Dermis microvascular lymphatic vessel endothelial cell (primary cell): ENCODE measurements at places on chromosomes 3 and 15. TPM values are rescaled to one million over a fixed set of nuclear protein-coding genes. Genes with fewer than 3 reads are reported as not detected.

GRCh38 chr3:136728473-136728872, 23.7 kb downstream of the STAG1 start:
- DNase-seq, result no peak

- DNase-seq, result no peak
Observed at GRCh38 chr15:80559320-80559693, 135.8 kb upstream of the ABHD17C start.

DNA sequence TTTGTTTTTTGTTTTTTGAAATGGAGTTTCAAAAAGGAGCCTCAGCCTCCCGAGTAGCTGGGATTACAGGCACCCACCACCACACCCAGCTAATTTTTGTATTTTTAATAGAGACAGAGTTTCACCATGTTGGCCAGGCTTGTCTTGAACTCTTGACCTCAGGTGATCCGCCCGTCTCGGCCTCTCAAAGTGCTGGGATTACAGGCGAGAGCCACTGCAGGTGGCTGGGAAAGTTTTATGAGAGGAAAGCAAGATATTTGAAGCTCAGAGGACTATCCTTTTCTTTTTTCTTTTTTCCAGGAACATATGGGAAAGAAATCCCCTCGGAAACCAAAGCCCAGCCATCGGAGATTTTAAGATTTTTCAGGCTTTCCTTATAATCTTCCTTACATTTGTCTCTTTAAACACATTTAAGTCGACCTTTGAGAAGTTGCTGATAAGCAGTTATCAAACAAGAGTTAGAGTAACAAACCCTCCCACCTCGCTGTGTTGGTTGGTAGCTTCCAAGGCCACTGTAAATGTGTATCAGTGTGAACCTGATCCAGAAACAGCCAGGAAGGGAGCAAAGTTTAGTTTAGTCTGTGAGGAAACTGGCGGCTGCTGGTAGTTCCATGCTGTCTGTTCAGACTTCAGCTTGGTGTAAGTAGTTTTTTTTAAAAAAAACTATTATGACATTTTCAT, 34.5 kb upstream of the MAP3K13 start:
- no peak for DNase-seq

GRCh38 chr3:64417816-64418215, 192.6 kb upstream of the PRICKLE2 start:
- DNase-seq, result no peak

DNA sequence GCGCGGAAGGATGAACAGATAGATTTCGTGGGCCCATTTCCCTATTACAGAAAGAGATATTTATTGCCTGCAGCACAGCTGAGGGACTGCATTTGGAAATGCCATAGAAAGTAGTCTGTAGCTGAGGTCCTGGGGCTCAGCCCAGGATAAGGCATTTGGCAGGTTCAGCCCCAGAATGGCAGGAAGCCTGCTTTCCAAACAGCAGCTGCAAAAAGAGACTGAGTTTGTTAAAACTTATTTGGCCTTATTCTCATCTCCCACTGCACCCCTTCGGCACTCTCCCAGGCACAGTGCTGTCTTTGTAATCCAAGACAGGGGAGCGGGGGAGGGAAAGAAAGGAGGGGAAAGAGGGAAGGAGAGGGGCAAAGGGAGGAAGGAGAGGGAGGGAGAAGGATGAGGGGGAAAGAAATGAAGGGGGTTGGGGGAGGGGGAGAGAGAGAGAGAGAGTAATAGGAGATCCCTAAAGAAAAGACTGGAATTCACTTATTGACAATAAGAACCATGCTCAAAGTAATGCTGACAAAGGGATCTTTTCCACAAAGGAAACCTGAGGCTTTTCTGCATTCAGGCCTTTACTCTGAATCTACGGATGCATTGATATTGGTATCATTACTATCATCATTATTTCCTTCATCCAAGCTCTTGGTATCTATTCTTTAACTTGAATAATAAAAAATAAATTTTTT, 94.0 kb upstream of the LRRN1 start:
- DNase-seq, result no peak

DNA sequence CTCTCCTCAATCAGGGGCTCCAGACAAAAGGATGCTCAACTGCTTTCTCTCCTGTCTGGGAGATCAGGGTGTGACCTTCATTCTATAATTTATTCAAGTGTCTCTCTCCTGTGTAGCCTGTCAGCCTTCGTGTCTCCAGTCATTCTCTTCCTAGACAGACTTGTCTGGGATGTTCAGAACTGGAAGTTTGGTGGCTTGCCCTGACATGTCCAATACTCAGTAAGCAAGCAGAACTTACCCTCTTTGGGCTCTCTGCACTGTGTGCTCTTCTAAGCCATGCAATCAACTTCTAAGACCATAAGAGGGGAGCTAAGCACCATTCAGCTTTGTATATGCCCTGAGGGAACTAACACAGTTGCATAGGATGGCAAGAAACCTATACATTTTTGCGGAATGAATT, 14.1 kb downstream of the ACKR2 start:
- no peak for DNase-seq

GRCh38 chr3:4906107-4906621, 73.1 kb upstream of the BHLHE40 start:
- DNase-seq, result no peak

DNA sequence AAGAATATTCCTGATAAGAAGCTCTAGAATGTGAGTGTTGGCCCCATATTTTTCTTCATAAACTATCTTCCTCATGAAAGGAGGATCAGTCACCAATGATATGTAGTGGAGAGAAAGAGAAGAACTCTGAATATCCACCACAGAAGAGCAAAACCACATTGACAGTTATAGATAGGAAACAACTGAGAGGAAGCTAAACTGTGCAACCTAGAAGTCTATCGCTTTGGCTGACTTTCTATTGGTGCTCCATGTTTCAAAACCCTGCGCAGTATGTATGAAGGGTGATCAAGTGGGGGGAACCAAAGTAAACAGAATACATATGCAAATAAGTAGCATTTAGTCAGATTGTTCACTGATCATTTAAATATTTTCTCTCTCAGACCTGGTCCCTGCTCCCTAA, 41.0 kb upstream of the ZNF280D start:
- no peak for DNase-seq

DNA sequence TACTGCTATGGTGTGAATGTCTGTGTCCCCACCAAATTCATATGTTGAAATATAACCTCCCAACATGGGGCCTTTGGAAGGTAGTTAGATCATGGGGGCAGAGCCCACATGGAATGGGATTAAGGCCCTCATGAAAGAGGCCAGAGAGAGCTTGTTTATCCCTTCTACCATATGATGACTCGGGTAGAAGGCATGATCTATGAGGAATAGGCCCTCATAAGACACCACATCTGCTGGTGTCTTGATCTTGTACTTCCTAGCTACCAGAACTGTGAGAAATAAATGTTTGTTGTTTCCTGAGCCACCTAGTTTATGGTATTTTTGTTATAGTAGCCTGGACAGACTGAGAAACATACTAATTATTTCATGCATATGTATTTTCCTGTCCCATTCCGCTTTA, 51.9 kb downstream of the WWTR1 start:
- DNase-seq, result no peak

DNA sequence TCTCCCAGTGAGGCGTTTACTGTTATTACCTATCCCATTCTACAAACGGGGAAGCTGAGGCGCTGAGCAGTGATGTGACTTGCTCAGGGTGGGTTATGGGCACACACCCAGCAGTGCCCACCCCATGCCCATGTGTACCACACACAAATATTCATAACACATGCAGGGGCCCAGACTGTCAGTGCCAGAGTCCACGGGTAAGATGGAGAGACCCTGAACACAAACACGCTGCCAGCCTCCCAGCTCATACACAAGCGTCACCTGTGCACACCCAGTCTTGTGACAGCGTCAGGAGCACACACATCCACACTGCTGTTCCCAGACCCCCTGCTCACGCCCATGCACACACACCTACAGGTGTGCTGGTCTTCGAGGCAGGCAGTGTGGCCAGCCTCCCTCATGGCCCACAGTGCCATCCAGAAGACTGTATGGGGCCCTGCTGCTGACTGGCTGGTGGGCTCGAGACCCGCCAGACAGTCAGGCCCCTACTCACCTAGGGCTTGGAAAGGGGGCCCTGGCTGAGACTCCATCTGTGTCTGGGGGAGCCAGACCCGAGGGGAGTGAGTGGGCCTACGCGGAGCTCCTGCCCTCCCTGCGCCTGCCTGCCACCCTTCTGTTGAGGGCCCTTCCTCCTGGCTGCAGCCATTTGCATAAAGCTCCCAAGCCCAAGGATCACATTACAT, 39.4 kb downstream of the DNAJB8 start:
- no peak for DNase-seq

Gene PPP1R14D
- total RNA-seq, result not detected in 2 replicates

Gene DCP1A
- total RNA-seq, result 8.9 and 12.3 TPM in 2 replicates

Gene PTH1R
- under 0.01 and 0.13 TPM in 2 replicates for total RNA-seq

Gene STT3B
- total RNA-seq, result 119 and 130 TPM in 2 replicates

Gene GP9
- total RNA-seq, result not detected in 2 replicates

Gene CASR
- not detected in 2 replicates for total RNA-seq

Gene NDUFB5
- total RNA-seq, result 78.3 and 81.6 TPM in 2 replicates

Gene KNL1
- total RNA-seq, result 5.1 and 14.2 TPM in 2 replicates

Gene CHRNA3
- under 0.01 TPM in 1 of 2 replicates, not detected in the other for total RNA-seq
